ENCODE measurements at places on chromosomes 1 and 21. TPM values are rescaled to one million over a fixed set of nuclear protein-coding genes. Genes with fewer than 3 reads are reported as not detected.

DNA sequence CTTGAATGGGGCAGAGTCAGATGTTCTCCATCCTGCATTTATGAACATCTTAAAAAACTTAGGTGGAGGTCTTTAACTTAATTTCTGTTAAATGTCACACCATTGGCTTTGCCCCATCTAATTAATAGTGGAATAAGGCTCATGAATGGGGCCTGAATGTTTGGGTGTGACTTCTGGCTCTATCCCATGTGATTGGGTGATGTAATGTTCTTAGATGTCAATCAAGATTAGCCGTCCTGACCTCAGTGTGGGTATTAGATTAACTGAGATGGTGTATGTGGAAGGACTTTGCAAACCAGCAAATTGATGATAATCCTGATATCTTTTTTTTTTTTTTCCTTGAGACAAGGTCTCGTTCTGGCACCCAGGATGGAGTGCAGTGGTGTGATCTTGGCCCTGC, 38.1 kb downstream of the C1orf21 start:
- H3K27me3 ChIP-seq = no peaks in the 10 kb centered on the region
- DNase-seq = no peak
- H3K27ac ChIP-seq = no peak overlapping the region
- H3K4me3 ChIP-seq = no peak overlapping the region

The WLS gene
- 99.6 TPM for total RNA-seq

DNA sequence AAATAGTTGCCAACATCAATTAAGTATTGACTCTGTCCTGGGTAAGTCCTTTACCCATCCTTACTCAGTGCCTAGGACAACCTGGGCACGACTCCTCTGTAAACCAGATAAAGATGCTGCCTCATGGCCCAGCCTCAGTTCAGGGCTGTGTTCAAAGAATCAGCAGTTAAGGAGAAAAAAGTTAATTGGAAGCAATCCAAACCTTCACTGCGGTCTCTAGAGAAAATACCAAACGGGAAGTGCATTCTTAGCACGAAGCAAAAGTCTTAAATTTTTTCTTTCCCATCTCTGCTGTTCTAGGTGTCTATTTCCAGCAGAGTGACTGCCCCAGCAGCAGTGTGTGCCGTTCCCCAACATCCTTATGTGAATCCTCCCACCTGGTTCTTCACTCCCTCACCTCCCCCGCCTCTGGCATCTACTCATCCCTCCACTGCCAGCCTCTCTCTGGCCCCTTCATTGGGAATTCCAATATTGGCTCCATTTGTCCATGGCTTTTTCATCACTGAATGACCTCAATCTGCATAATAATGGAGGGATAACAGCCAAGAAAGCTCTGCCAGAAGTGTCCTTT, 23.2 kb downstream of the KANK4 start:
- no peak for DNase-seq
- no peaks in the 10 kb centered on the region for H3K4me1 ChIP-seq
- no peak overlapping the region for H3K27ac ChIP-seq
- no peaks in the 10 kb centered on the region for H3K36me3 ChIP-seq

The LCE3E gene
- not detected for total RNA-seq

DNA sequence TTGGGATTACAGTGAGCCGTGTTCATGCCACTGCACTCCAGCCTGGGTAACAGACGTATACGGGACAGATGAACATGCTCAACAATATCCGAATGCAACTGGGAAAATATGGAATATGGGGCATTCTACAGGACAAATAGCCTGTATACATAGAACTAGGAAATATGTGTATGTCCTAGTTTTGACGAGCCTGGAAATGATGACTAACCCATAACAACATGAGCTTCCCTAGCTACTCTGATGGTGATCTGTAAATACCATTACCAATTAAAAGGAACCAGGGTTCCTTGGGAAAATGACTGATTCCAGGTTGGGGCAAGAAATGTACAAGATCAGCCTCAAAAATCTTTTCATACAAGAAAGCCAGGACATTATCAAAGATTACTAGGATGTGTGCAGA, 42.8 kb upstream of the ARTN start:
- H3K4me3 ChIP-seq = no peak overlapping the region
- no peaks in the 10 kb centered on the region for H3K36me3 ChIP-seq
- DNase-seq = no peak
- peaks cover 13% of the 10 kb centered on the region for H3K4me1 ChIP-seq
- H3K27ac ChIP-seq = no peak overlapping the region

DNA sequence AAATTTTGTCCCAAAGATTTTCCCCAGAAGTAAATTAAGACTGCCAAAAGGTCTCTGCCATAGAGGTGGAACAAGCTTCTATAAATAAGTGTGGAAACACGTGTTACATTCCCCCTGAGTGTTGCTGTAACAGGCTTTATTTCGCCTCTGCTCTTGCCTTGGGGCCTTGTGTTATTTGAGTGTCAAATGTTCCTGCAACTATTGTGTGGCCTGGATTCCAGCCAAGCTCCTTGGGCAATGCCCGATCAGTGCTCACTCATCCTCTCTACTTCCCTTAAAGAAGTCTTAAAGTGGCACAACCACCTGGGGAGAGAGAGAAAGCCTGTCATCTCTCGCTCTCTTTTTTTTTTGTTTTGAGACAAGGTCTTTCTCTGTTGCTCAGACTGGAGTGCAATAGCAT, 156.7 kb downstream of the NR5A2 start:
- H3K27ac ChIP-seq = no peak overlapping the region
- no peak for DNase-seq
- H3K36me3 ChIP-seq = peaks cover 11% of the 10 kb centered on the region
- no peak overlapping the region for H3K4me3 ChIP-seq
- peaks cover 2% of the 10 kb centered on the region for H3K27me3 ChIP-seq
- no peaks in the 10 kb centered on the region for H3K4me1 ChIP-seq

The PPT1 gene
- total RNA-seq = 52.7 TPM

GRCh38 chr1:230469271-230469670, 43.1 kb upstream of the PGBD5 start:
- H3K4me1 ChIP-seq = peaks cover 3% of the 10 kb centered on the region
- no peaks in the 10 kb centered on the region for H3K27me3 ChIP-seq
- H3K4me3 ChIP-seq = no peak overlapping the region
- H3K36me3 ChIP-seq = peaks cover 3% of the 10 kb centered on the region
- DNase-seq = no peak

GRCh38 chr1:175000697-175001187, 995 bp downstream of the CACYBP start:
- H3K4me1 ChIP-seq = peaks cover 27% of the 10 kb centered on the region
- DNase-seq = no peak
- no peak overlapping the region for H3K4me3 ChIP-seq
- no peaks in the 10 kb centered on the region for H3K36me3 ChIP-seq

DNA sequence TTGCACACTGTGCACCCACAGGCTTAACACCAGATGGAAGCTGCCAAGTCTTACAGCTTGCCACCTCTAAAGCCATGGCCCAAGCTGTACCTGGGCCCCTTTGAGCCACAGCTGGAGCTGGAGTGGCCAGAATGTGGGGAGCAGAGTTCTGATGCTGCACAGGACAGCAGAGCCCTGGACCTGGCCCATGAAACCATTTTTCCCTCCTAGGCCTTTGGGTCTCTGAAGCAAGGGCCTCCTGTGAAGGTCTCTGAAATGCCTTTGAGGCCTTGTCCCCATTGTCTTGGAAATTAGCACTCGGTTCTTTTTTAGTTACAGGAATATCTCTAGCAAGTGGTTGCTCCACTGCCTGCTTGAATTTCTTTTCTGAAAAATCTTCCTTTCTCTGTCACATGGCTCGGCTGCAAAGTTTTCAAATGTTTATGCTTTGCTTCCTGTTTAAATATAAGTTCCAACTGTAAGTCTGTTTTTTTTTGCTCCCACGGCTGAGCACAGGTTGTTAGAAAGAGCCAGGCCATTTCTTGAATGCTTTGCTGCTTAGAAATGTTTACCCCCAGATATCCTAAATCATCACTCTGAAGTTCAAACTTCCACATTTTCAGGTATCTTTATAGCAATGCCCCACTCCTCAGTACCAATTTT, 156.8 kb upstream of the GORAB start:
- DNase-seq = no peak
- H3K36me3 ChIP-seq = no peaks in the 10 kb centered on the region
- H3K27ac ChIP-seq = no peak overlapping the region
- no peak overlapping the region for H3K4me3 ChIP-seq
- peaks cover 5% of the 10 kb centered on the region for H3K4me1 ChIP-seq

The GPN2 gene
- total RNA-seq = 31.4 TPM

GRCh38 chr1:205286335-205286950, 35.1 kb downstream of the NUAK2 start:
- no peak overlapping the region for H3K4me3 ChIP-seq
- H3K27ac ChIP-seq = no peak overlapping the region
- peaks cover 7% of the 10 kb centered on the region for H3K27me3 ChIP-seq
- peaks cover 26% of the 10 kb centered on the region for H3K4me1 ChIP-seq

The HTR6 gene
- total RNA-seq = not detected

The PLA2G2A gene
- total RNA-seq = not detected

GRCh38 chr1:161088587-161089110, 709 bp downstream of the NECTIN4 start:
- H3K27ac ChIP-seq = no peak overlapping the region
- peaks cover 11% of the 10 kb centered on the region for H3K27me3 ChIP-seq
- no peak overlapping the region for H3K4me3 ChIP-seq
- DNase-seq = no peak

DNA sequence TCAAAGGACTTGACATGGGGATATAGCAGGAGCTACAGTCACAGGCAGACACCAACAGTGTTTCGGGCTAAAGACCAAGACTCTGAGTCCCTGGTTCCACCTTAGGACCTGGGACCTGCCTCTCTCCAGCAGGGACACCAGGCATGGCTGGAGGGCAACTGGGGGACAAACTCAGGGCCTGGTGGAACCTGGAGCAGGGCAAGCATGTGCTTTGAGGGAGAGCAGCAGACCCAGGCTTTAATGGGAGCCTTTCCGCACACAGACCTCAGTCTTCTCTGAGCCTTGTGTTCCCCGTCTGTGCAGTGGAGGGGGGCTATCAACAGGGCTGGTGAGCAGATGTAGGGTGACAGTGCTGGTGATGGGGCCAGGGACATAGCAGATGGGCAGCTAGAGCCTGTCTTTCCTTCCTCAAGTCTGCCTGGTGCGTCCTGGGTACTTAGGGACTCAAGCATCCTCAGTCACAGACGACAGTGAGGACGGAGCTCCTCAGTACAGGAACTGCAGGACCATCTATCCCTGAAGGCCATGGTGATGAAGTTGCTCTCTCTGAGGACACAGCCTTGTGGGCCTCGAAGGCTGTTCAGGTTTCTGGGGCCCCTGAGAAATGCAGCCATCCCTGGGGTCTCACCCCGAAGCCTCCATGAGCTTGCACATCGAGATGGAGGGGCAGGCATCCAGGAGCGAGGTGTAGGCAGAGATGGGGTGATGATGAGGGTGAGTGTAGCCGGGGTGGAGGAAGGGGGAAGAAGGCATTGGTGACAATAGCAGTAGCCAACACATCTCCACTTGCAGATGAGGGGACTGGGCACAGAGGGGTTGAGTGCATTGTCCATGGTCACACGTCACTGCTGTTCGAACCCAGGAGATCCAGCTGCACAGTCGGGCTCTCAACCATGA, 593.4 kb downstream of the PTPRU start:
- peaks cover 11% of the 10 kb centered on the region for H3K4me1 ChIP-seq
- DNase-seq = no peak
- no peak overlapping the region for H3K27ac ChIP-seq
- peaks cover 7% of the 10 kb centered on the region for H3K27me3 ChIP-seq

GRCh38 chr1:224173523-224173922, 9.5 kb upstream of the DEGS1 start:
- DNase-seq = no peak
- peaks cover 3% of the 10 kb centered on the region for H3K4me1 ChIP-seq
- no peak overlapping the region for H3K27ac ChIP-seq
- peaks cover 4% of the 10 kb centered on the region for H3K36me3 ChIP-seq

GRCh38 chr1:87718241-87718950, 389.7 kb downstream of the LMO4 start:
- H3K4me1 ChIP-seq = peaks cover 3% of the 10 kb centered on the region
- H3K4me3 ChIP-seq = no peak overlapping the region
- H3K27me3 ChIP-seq = no peaks in the 10 kb centered on the region
- no peaks in the 10 kb centered on the region for H3K36me3 ChIP-seq

- no peaks in the 10 kb centered on the region for H3K4me1 ChIP-seq
- H3K27me3 ChIP-seq = no peaks in the 10 kb centered on the region
- DNase-seq = no peak
- no peaks in the 10 kb centered on the region for H3K36me3 ChIP-seq
- no peak overlapping the region for H3K4me3 ChIP-seq
- H3K27ac ChIP-seq = no peak overlapping the region
These were observed 154.7 kb downstream of the PTGER3 start for GRCh38 chr1:70892930-70893329.

DNA sequence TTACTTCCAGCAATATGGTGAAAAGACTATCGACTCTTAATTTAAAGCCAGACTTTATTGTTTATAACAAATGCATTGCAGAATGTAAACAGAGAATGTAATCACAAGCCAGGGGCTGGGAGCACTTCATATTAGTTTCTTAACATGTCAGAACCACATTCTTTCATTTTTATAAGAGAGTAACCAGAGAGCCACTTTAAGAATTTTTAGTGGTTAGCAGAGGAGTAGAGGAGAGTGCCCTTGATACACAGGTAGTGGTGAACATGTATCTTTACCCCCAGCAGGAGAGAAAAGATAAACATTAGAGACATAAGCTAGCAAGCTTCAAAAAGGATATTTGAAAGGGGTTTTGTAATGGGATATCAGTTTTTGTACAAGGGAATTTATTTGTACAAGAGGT, 11.1 kb downstream of the AMY2B start:
- H3K4me3 ChIP-seq = no peak overlapping the region
- H3K27me3 ChIP-seq = no peaks in the 10 kb centered on the region
- H3K36me3 ChIP-seq = no peaks in the 10 kb centered on the region
- H3K27ac ChIP-seq = no peak overlapping the region
- no peaks in the 10 kb centered on the region for H3K4me1 ChIP-seq
- DNase-seq = no peak

DNA sequence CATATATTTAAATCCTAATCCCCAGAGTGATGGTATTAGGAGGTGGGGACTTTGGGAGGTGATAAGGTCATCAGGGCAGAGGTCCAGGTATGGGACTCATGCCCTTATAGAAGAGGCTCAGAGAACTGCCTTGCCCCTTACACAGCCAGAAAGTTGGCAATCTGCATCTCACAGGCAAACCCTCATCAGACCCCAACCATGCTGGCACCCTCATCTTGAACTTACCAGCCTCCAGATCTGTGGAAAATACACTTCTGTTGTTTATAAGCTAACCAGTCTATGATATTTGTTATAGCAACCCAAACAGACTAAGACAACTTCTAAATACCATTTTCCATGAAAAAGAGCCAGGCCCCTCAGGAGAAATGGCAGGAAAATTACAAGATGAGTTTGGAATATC, 69.3 kb upstream of the PRDX6 start:
- H3K36me3 ChIP-seq = no peaks in the 10 kb centered on the region
- peaks cover 7% of the 10 kb centered on the region for H3K4me1 ChIP-seq

The RGS4 gene
- total RNA-seq = 15.2 TPM

DNA sequence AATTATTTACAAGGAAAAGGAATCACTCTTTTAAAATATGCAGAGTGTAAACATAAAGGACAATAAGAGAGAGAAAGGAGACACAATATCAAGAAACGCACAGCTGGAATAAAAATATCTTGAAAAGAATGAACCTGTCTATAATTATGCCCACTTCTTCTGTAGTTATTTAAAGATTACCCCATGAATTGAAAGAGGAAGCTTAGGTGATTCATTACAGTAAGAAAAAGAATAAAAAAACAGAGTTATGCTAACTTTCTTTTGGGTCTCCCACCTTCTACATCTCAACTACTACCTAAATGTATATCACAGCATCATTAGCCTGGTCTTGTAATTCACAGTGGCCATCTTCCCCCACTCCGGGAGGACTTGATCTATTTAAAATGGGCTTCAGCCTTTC, 182.1 kb downstream of the MRPL39 start:
- H3K4me3 ChIP-seq = no peak overlapping the region
- H3K27ac ChIP-seq = no peak overlapping the region
- H3K36me3 ChIP-seq = no peaks in the 10 kb centered on the region
- no peaks in the 10 kb centered on the region for H3K27me3 ChIP-seq
